ENCODE measurements at places on chromosomes 13 and 19. TPM values are rescaled to one million over a fixed set of nuclear protein-coding genes. Genes with fewer than 3 reads are reported as not detected.

- no peaks in the 10 kb centered on the region for H3K36me3 ChIP-seq
- no peak overlapping the region for H3K4me3 ChIP-seq
- H3K27ac ChIP-seq = no peak overlapping the region
- no peaks in the 10 kb centered on the region for H3K27me3 ChIP-seq
Observed at GRCh38 chr13:46629811-46630413, 76.9 kb downstream of the LRCH1 start.

- H3K36me3 ChIP-seq = no peaks in the 10 kb centered on the region
- DNase-seq = no peak
- peaks cover 8% of the 10 kb centered on the region for H3K4me1 ChIP-seq
Observed at GRCh38 chr13:90808838-90809237, 538.6 kb upstream of the MIR17HG start.

- H3K27me3 ChIP-seq = no peaks in the 10 kb centered on the region
- H3K27ac ChIP-seq = no peak overlapping the region
- no peaks in the 10 kb centered on the region for H3K36me3 ChIP-seq
- H3K4me1 ChIP-seq = no peaks in the 10 kb centered on the region
Observed at GRCh38 chr13:70714993-70715392, 606.7 kb upstream of the KLHL1 start.

DNA sequence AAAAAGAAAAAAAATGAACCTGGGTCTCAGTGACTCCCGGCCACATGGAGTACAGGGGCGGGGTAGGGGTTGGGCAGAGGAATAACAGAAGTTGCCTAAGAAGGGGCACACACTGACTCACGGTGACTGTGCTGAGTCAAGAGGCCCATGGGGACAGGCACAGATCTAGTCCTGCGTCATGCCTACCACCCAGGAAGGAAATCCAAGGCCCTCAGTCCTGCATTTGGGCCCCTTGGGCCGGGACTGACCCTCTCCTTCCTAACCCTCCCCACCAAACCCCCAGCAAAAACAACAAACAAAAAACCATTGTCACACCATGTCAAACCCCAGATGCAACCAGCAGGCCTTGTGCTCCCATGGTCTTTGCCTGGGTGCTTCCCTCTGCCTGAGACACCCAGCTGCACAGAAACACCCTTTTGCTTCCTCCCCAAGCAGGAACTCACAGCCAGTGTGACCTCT, 9.6 kb upstream of the NOTCH3 start:
- H3K27ac ChIP-seq = peak overlapping the region; percentile 13
- no peak overlapping the region for H3K4me3 ChIP-seq
- H3K36me3 ChIP-seq = no peaks in the 10 kb centered on the region

DNA sequence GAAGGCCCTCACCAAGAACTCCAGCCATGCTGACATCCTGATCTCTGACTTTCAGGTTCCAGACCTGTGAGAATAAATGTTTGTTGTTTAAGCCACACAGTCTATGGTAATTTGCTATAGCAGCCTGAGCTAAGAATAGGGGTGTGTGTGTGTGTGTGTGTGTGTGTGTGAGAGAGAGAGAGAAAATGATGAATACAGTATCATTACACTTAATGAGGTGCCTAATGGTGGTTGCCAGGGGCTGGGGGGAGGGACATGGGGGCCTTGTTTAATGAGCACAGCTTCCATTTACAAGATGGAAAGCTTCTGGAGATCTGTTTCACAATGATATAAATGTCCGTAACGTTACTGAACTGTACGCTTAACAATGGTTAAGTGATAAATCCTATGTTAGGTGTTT, 53.8 kb upstream of the LATS2 start:
- no peak overlapping the region for H3K4me3 ChIP-seq
- DNase-seq = no peak
- no peaks in the 10 kb centered on the region for H3K36me3 ChIP-seq
- no peaks in the 10 kb centered on the region for H3K4me1 ChIP-seq

- H3K27ac ChIP-seq = no peak overlapping the region
- DNase-seq = no peak
- no peaks in the 10 kb centered on the region for H3K36me3 ChIP-seq
- no peaks in the 10 kb centered on the region for H3K4me1 ChIP-seq
- H3K4me3 ChIP-seq = no peak overlapping the region
Observed at GRCh38 chr13:72556945-72557344, 170.5 kb downstream of the MZT1 start.

DNA sequence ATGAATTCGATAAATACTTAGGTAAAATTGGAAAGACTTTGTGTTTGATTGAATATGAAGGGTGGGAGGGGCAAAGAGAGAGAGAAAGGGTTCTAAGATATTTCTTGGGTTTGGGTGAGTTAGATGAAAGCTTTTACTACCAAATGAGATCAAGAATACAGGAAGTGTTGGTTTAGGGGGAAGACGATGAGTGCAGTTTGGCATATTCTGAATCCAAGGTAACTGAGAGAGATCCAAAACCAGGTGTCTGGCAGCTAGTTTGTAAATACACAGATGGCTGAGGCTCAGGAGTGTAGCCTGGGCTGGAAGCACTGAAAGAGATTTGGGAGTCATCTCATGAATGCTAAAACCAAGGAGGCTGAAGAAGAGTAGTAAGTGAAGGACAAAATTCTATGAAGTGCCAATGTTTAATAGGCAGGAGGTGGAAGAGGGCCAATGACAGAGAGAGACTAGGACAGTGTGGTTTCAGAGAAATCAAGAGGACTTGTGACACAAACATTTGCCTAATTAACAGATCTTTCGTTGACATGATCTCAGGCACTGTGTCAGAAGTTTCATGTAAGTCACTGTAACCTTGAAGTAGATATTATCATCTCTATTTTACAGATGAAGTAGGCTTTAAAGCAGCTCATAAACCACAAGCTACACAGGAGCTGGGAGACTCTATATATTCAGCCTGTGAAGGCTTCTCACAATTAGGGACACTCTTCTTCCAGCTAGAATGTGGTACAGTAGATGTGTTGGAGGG, 70.2 kb upstream of the ZDHHC20 start:
- no peaks in the 10 kb centered on the region for H3K27me3 ChIP-seq
- no peak overlapping the region for H3K4me3 ChIP-seq
- DNase-seq = no peak
- H3K27ac ChIP-seq = no peak overlapping the region

GRCh38 chr13:99434258-99434788, 66.9 kb upstream of the TM9SF2 start:
- H3K27me3 ChIP-seq = peaks cover 10% of the 10 kb centered on the region
- no peak overlapping the region for H3K27ac ChIP-seq
- no peak for DNase-seq
- peaks cover 10% of the 10 kb centered on the region for H3K4me1 ChIP-seq
- H3K4me3 ChIP-seq = no peak overlapping the region

GRCh38 chr13:114021464-114022308, 47.8 kb upstream of the C13orf46 start:
- H3K4me1 ChIP-seq = peaks cover 18% of the 10 kb centered on the region
- H3K36me3 ChIP-seq = peaks cover 83% of the 10 kb centered on the region
- no peak for DNase-seq
- H3K4me3 ChIP-seq = no peak overlapping the region
- H3K27ac ChIP-seq = no peak overlapping the region

GRCh38 chr19:17560205-17560595, 4.8 kb downstream of the COLGALT1 start:
- no peak for DNase-seq
- peaks cover 13% of the 10 kb centered on the region for H3K4me1 ChIP-seq
- H3K27me3 ChIP-seq = no peaks in the 10 kb centered on the region
- H3K27ac ChIP-seq = peak overlapping the region; percentile 77
- H3K4me3 ChIP-seq = no peak overlapping the region

DNA sequence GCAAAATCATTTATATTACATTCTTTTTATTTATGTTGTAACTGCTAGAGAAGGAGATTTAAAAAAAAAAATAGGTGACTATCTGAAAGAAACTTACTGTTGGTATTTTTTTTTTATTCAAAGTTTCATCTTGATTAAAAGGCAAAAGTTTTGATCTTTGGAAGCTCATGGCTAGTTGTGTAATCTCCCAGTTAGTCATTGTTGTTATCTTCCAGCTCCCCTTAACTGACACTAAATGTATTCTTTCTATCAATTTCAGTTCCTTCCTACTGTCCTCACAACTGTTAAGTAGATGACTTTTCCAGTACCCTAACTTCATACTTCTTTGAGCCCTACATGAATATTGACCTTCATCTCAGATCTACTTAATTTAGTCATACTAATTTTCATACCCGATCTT, 71.1 kb downstream of the PIBF1 start:
- no peak for DNase-seq
- H3K4me1 ChIP-seq = no peaks in the 10 kb centered on the region
- H3K27me3 ChIP-seq = no peaks in the 10 kb centered on the region
- peaks cover 13% of the 10 kb centered on the region for H3K36me3 ChIP-seq
- no peak overlapping the region for H3K27ac ChIP-seq

- peaks cover 4% of the 10 kb centered on the region for H3K36me3 ChIP-seq
- H3K4me3 ChIP-seq = no peak overlapping the region
- DNase-seq = no peak
- H3K4me1 ChIP-seq = peaks cover 28% of the 10 kb centered on the region
- H3K27me3 ChIP-seq = no peaks in the 10 kb centered on the region
Observed at GRCh38 chr13:29537736-29538651, 57.5 kb downstream of the SLC7A1 start.

- H3K4me1 ChIP-seq = no peaks in the 10 kb centered on the region
- no peaks in the 10 kb centered on the region for H3K27me3 ChIP-seq
- H3K4me3 ChIP-seq = no peak overlapping the region
- H3K36me3 ChIP-seq = no peaks in the 10 kb centered on the region
- no peak overlapping the region for H3K27ac ChIP-seq
Observed at GRCh38 chr13:97028441-97029299, 34.4 kb upstream of the OXGR1 start.

- no peak overlapping the region for H3K27ac ChIP-seq
- peaks cover 81% of the 10 kb centered on the region for H3K27me3 ChIP-seq
- H3K36me3 ChIP-seq = no peaks in the 10 kb centered on the region
- H3K4me3 ChIP-seq = no peak overlapping the region
- peaks cover 13% of the 10 kb centered on the region for H3K4me1 ChIP-seq
Observed at GRCh38 chr19:41998246-41999020, 4.4 kb upstream of the ATP1A3 start.

The WIZ gene
- total RNA-seq = 6.8 TPM

The ZSCAN5B gene
- 0.09 TPM for total RNA-seq

The ICAM4 gene
- 0.35 TPM for total RNA-seq

The SSC5D gene
- 20.0 TPM for total RNA-seq

The ZNF558 gene
- total RNA-seq = 25.8 TPM

The ZNF793 gene
- 7.0 TPM for total RNA-seq

The LGALS7 gene
- 0.22 TPM for total RNA-seq

The YJEFN3 gene
- total RNA-seq = 1.6 TPM

The FXYD1 gene
- total RNA-seq = 152 TPM

The LILRB3 gene
- 1.4 TPM for total RNA-seq

The IZUMO2 gene
- not detected for total RNA-seq
